Activated CD8-positive, alpha-beta memory T cell treated with anti-CD3 and anti-CD28 coated beads, Interleukin-2, amount 10 ng/mL, durations not matched to agents 7 days and 5 days (primary cell): ENCODE measurements at places on chromosomes 13 and 19.
A peak's percentile ranks its signal among the peaks of the same experiment; 100 is the strongest.

DNA sequence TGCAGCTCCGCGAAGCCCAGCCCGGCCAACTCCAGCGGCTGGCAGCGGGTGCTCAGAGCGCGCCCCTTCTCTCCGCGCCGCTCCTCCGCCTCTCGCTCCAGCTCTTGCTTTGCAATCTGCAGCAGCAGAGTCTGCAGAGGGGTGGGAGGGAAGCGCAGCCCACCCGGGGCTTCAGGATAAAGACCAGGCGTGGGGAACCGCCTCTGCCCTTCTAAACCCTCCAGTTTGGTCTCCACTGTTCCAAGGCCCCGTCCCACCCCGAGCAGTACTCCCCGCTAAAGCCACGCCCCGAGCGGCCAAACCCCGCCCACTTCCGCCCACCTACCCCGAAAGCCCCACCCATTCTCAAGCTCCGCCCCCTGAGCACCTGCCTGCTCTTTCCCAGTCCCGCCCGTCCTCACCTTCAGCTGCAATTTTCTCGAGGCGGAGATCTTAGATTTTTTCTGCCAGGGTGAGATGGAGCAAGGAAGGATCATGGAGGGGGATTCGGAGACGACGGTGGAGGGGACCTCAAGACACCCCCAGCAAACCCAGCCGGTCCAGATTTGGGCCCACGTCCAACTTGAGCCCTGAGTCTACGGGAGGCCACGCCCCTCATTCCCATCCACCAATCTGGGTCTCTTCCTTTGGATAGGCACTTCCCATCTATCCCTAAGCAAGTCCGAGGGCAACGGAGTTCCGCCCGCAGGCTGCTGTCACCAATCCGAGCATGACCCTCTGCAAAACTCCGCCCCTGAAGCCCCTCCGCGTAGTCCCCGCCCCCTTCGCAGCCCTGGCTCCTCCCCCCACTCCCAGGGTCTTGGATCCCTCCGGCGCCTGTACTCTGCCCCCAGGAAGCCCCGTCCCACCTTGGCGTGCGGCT, 1.1 kb downstream of the TNNI3 start:
- peak; percentile 53 for DNase-seq

GRCh38 chr13:52737451-52737850, 2.2 kb downstream of the CNMD start:
- DNase-seq, result no peak

DNA sequence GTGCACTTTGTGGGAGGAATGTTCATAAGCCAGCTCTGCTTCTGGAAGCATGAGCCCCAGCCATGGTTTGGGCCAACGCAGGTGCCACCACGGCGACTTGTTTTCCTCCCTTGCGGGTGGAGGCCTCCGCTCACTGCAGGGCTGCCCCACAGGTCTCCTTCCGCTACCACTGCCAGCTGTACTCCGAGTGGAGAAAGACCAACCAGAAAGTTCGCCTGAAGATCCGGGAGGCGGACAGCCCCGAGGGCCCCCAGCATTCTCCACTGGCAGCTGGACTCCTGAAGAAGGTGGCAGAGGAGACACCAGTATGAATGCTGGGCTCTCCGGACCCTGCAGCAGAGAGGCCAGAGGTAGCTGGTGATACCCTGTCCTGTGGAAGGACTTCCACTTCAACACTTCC, 6.5 kb upstream of the HNRNPM start:
- DNase-seq, result no peak

- DNase-seq, result no peak
Observed at GRCh38 chr13:93554514-93554913, 327.9 kb downstream of the GPC6 start.

GRCh38 chr19:31348481-31349159, 616 bp downstream of the TSHZ3 start:
- DNase-seq, result no peak

GRCh38 chr19:10010247-10010691, at the start of gene COL5A3:
TSS of gene COL5A3 (minus strand) at chr19:10010504. CDS start at chr19:10010385, 119 bp downstream.
- no peak for DNase-seq

DNA sequence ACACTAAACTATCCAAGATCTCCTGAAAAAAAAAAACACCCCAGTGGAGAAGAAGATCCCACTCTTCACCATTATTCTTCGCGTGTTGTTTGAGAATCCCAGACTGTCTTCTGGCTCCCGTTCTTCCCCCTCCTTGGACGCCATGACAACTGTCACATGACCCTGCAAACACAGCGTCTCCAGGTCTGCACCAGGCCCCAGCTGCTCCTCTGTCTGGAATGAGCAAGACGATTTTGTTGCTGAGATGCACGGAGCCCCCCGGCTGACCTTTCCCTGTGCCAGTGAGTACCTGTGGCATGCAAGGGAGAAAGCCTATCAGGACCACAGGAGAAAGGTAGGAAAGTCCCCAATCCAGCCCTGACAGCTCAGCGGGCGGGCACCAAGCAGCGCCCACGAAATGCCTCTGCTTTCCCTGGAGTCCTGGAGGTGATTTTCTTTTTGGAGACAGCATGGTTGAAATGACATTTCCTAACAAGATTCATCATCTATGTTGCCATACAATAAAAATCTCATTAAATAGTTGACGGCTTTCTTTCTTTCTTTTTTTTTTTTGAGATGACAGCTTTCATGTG, at the start of gene CFAP97D2:
Gene CFAP97D2 (plus strand): TSS at position 171 of the 572 bp plus-strand sequence. CDS start 74 bp downstream, at position 245.
- no peak for DNase-seq
